NCI-H524 (cell line): ENCODE measurements at places on chromosomes 5 and 9.

GRCh38 chr5:147190331-147190730, 44.5 kb upstream of the STK32A start:
- DNase-seq: peak; percentile 25

- DNase-seq: no peak
Measured at GRCh38 chr5:8870959-8871355, 674.9 kb downstream of the SEMA5A start.

DNA sequence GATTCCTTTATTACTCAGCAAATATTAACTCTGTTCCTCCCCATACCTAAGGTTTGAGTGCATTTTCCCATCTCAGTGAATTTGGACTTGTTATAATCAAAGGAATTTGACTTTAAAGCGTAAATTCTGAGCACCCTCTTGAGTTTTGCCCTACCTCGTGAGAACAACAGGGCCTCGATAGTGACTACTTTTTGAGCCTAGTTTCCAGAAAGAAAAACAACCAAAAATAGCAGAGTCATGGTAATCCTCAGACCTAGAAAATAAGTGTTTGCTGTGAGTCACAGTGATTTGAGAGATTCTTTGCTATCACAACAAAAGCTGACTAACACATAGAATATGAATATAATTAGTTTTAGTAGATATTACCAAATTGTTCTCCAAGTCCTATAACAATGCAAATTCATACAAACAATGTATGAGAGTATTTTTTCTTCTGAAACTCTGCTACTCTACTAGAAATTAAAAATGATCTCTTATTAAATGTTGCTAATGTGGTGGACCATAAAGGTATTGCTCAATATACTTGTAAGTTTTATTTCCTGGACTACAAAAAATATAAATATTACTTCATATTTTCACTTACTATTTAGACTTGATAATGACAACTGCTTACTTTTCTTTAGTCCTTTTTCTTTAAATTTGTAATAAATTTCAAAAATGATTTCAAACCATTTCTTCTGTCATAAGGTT, 759.7 kb downstream of the BRINP1 start:
- DNase-seq: no peak

DNA sequence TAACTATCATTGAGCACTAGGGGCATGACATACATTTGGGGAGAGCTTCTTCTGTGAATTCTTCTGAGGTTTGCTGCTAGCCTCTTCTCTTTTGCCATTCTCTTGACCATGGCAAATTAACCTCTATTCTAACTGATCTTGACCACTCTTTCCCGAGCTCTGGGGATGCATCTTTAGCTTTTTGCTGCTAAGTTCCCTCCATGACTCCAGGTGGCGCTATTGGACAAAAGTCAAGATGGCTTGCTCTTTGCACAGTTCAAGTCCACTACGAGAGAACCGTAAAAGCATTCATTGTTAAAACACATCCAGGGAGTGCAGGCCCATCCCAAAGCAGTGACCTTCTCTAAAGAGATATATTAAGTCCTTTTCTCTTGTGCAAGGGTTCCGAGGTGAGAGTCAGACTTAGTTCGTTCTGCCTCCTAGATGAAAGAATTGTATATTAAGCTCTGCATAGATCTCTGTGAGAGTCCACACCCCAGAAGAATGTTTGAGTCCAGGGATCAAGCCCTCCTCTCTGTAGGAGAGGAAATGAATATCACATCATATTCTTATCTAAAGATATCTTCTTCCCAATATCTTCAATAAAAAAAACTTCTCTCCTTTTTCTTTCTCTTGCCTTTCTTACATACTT, 1152.9 kb upstream of the CDH6 start:
- peak; percentile 85 for DNase-seq

DNA sequence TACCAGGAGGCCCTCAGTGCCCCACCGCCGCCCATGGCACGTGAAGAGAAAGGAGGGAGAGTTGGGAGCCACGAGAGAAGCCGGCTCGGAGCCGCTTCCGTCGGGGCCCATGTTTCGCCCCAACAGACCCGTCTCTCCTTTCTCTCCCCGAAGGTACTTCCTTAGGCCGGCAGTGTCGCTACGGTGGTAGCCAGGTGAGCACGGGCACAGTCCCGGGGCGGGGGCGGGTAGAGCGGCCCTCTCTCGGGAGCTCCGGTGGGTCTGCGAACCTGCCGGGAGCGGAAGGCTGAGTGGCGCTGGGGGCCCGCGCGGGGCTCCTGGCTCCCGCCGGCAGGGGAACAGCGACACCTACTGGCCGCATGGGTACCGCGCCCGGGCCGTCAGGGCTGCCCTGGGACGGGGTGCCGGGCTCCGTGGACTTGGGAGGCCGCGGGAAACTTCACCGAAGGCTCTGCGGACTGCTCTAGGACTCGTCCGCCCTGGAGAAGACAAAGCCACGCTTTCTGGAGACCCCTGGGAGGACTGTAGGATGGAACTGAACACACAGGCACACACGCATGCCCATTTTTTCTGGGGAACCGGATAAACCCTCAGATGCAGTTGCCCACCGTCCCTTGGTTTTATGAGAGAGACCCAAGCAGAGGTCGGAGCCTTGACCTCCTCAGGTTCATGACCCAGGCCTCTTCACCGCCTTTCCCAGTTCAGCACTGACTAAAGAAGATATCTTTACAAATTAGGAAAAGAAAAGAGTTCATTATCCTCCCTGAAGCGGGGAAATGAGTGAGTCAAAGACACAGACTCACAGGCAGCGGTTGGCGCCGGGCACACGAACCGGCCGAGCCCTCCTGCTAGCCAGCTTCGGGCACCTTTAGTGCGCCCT, 202.5 kb downstream of the MEF2C start:
- peak; percentile 43 for DNase-seq
